Upper lobe of right lung (tissue), 1 donor: ENCODE measurements at places on chromosomes 3 and 15. TPM values are rescaled to one million over a fixed set of nuclear protein-coding genes. Genes with fewer than 3 reads are reported as not detected.

DNA sequence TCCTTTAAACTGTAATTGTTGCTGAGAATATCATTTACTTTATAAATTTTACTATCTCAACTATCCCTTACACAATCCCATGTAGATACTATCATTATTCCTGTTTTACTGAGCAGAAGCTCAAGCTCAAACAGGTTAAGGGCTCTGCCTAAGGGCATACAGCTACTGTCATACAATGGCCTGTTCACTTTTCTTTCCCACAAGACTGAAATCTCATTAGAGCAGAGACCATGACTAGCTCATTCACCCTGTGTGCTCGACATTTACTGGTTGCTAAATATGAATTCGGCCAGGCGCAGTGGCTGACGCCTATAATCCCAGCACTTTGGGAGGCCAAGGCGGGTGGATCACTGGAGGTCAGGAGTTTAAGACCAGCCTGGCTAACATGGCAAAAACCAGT lies 1.6 kb upstream of the MESP2 start:
- H3K4me1 ChIP-seq = peaks cover 4% of the 10 kb centered on the region
- no peak for DNase-seq
- H3K27me3 ChIP-seq = no peaks in the 10 kb centered on the region
- no peaks in the 10 kb centered on the region for H3K36me3 ChIP-seq
- no peak overlapping the region for H3K27ac ChIP-seq
- no peak overlapping the region for H3K4me3 ChIP-seq

DNA sequence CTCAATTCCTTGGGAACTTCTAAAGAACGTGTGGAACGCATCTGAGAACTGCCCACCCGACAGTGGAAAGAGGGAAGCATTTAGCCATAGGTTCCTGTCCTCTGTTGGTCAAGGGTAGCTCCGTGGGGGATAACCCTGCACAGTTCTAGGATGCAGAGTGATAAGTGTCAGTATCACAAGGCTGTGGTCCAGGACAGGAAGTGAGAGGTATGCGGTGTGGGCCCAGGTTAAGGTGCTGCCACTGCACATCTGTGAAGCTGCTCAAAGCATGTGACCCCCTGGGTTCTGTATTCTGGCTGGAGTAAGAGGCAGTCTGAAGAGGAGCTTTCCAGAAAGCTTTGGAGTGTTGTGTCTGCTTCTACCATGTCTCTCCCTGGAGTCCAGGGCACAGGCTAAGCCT lies 51.7 kb upstream of the HES1 start:
- DNase-seq = no peak
- H3K27ac ChIP-seq = no peak overlapping the region
- H3K36me3 ChIP-seq = no peaks in the 10 kb centered on the region
- H3K4me3 ChIP-seq = no peak overlapping the region
- peaks cover 4% of the 10 kb centered on the region for H3K4me1 ChIP-seq

DNA sequence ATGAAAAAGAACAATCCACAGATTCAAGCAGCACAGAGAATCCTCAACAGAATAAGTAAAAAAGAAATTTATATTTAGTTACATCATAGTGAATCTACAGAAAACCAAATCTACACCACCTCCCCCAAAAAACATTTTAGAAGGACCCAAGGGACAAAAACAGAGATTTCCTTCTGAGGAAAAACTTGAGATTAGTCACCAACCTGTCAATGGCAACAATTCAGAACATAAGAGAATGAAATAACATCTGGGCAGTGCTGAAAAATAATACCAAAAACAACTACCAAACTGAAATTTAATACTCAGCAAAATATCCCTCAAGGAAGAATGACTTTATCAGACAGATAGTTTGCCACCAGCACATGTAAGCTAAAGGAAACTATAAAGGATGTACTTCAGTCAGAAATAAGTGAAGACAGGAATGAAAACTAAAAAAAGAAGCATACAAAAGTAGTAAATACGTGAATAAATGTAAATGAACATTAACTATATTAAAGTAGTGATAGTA lies 260.7 kb downstream of the ULK4 start:
- no peak for DNase-seq
- no peak overlapping the region for H3K4me3 ChIP-seq
- no peak overlapping the region for H3K27ac ChIP-seq
- H3K36me3 ChIP-seq = no peaks in the 10 kb centered on the region
- no peaks in the 10 kb centered on the region for H3K4me1 ChIP-seq

GRCh38 chr3:110767838-110768237 lies 303.8 kb upstream of the NECTIN3 start:
- H3K4me1 ChIP-seq = no peaks in the 10 kb centered on the region
- DNase-seq = no peak
- no peaks in the 10 kb centered on the region for H3K27me3 ChIP-seq
- no peak overlapping the region for H3K4me3 ChIP-seq

GRCh38 chr3:177731644-177732268 lies 534.5 kb upstream of the TBL1XR1 start:
- H3K27ac ChIP-seq = no peak overlapping the region
- H3K4me1 ChIP-seq = peaks cover 3% of the 10 kb centered on the region
- H3K36me3 ChIP-seq = no peaks in the 10 kb centered on the region

GRCh38 chr15:81060470-81060869 lies 59.7 kb downstream of the TLNRD1 start:
- H3K27ac ChIP-seq = no peak overlapping the region
- no peaks in the 10 kb centered on the region for H3K36me3 ChIP-seq
- no peaks in the 10 kb centered on the region for H3K4me1 ChIP-seq
- H3K27me3 ChIP-seq = no peaks in the 10 kb centered on the region
- H3K4me3 ChIP-seq = no peak overlapping the region
- no peak for DNase-seq

- no peak overlapping the region for H3K27ac ChIP-seq
- no peak overlapping the region for H3K4me3 ChIP-seq
- H3K27me3 ChIP-seq = no peaks in the 10 kb centered on the region
- H3K4me1 ChIP-seq = no peaks in the 10 kb centered on the region
These were observed 55.4 kb upstream of the LRRFIP2 start for GRCh38 chr3:37229740-37230139.

DNA sequence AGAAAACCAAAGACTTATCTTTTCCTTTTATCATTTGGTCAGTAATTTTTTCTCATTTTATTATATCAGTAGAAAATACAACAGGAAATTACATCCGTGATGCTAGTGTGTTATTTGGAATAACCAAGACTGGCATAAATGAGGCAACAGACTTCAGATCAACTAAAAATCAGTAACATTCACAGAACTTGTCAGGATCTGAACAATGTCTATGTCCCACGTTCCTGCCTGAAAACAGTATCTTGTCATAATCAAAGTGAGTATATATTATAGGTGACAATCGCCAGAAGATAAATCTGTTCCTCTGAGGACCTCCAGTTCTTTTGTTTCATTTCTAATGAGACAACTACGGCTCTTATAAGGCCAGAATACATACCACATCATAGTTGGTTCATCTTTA lies 41.8 kb downstream of the MYH15 start:
- no peaks in the 10 kb centered on the region for H3K36me3 ChIP-seq
- DNase-seq = no peak

DNA sequence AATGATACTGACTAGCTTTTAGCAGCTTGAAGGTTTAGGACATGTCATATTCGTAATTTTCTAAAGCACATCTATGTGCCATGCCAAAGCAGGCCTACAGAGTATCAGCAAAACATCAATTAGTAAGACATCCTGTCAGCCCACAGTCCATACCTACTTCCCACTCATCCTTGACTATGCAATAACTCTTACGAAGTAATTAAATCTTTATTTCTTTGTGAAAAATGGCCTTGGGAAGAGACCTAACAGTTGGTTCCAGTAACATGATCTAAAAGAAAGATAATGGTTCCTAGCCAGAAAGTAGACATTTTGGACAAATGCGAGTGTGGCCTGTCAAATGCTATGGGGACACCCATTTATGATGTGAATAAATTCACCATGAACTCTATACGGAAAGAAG lies 172.6 kb upstream of the TNIK start:
- H3K27ac ChIP-seq = no peak overlapping the region
- no peaks in the 10 kb centered on the region for H3K36me3 ChIP-seq
- no peaks in the 10 kb centered on the region for H3K27me3 ChIP-seq
- no peak overlapping the region for H3K4me3 ChIP-seq

The JAGN1 gene
- total RNA-seq = 28.7 TPM

GRCh38 chr3:56302417-56302816 lies 165.8 kb downstream of the ERC2 start:
- H3K27ac ChIP-seq = no peak overlapping the region
- H3K36me3 ChIP-seq = no peaks in the 10 kb centered on the region
- no peaks in the 10 kb centered on the region for H3K4me1 ChIP-seq

DNA sequence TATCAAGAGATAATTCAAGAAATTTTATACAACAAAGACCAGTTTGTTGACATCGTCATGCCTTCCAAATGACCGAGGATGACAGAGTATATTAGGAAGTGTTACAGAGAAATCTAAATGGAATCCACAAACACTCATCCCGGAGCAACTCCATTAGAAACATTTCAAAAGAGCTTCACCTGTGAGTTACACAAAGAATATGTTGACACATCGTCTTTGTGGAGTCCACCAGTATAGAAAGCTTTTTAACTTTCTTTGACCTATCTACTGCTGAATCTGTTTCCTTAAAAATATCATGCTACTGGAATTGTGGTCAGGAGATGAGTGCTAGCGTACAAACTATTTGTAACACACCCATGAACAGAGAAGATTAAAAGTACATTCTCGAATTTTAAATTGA lies 130.4 kb downstream of the SUCLG2 start:
- H3K36me3 ChIP-seq = peaks cover 24% of the 10 kb centered on the region
- no peaks in the 10 kb centered on the region for H3K27me3 ChIP-seq
- no peak overlapping the region for H3K27ac ChIP-seq
- no peaks in the 10 kb centered on the region for H3K4me1 ChIP-seq
- H3K4me3 ChIP-seq = no peak overlapping the region

GRCh38 chr3:191210032-191210431 lies 11.0 kb downstream of the OSTN start:
- no peaks in the 10 kb centered on the region for H3K27me3 ChIP-seq
- no peaks in the 10 kb centered on the region for H3K36me3 ChIP-seq
- H3K4me3 ChIP-seq = no peak overlapping the region
- DNase-seq = no peak
- H3K27ac ChIP-seq = no peak overlapping the region

DNA sequence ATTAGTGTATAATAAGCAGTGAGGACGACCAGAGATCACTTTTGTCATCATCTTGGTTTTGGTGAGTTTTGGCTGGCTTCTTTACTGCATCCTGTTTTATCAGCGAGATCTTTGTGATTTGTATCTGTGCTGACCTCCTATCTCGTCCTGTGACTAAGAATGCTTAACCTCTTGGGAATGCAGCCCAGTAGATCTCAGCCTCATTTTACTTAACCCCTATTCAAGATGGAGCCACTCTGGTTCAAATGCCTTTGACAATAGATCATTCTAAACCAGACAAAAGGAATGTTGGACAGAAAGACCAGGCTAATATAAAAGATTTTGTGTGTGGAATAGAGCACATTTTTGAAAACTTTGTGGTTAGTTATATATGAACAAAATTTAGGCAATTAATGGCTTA lies 618.5 kb upstream of the BCHE start:
- H3K27ac ChIP-seq = no peak overlapping the region
- no peaks in the 10 kb centered on the region for H3K27me3 ChIP-seq
- H3K4me1 ChIP-seq = no peaks in the 10 kb centered on the region
- no peaks in the 10 kb centered on the region for H3K36me3 ChIP-seq

DNA sequence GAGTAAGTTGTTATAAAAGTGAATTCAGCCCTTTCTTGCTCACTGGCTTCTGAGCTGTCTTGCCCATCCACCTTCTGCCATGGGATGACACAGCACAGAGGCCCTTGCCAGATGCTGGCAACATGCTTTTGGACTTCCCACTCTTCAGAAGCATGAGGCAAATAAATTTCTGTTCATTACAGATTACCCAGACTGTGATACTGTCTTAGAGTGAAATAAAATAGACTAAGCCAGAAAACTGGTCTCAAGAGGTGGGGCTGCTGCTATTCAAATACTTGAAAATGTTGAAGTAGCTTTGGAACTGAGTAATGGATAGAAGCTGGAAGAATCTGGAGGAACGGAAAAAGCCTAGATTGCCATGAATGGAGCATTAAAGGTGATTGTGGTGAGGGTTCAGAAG lies 170.4 kb downstream of the ZMAT3 start:
- no peaks in the 10 kb centered on the region for H3K36me3 ChIP-seq
- no peak overlapping the region for H3K4me3 ChIP-seq
- H3K4me1 ChIP-seq = no peaks in the 10 kb centered on the region
- no peaks in the 10 kb centered on the region for H3K27me3 ChIP-seq

The CAMK1 gene
- 35.7 TPM for total RNA-seq
